ENCODE measurements at places on chromosomes 1 and 21.

GRCh38 chr1:178093951-178094738 lies at the start of gene RASAL2:
Gene RASAL2 (plus strand): TSS chr1:178094104. CDS start chr1:178094493, 389 bp downstream.
- no peak for DNase-seq

GRCh38 chr1:237247442-237247841 lies 205.5 kb downstream of the RYR2 start:
- DNase-seq: no peak

- no peak for DNase-seq
Measured at GRCh38 chr1:229689904-229690303, 63.9 kb downstream of the URB2 start.

- DNase-seq: no peak
Measured at GRCh38 chr1:36172983-36173382, 17.0 kb downstream of the MAP7D1 start.

- no peak for DNase-seq
Measured at GRCh38 chr1:205976708-205977401, 26.3 kb downstream of the RAB7B start.

DNA sequence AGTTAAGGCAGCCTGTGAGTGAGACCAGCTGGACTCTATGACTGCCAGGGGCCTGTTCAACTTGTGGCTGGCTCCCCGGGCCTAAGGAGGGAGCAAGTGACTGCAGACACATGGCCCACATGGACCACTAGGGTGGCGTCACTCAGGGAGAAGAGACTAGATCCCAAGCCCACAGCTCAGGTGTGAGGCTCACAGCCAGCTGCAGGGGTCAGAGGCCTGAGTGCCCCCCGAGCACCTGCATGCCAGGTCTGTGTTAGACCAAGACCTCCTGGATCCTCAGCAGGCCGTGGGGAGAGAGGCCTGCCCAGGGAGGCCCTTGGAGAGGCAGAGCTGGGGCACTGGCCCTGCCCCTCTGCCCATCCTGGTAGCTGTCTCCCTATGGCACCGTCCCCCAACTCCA lies 142.4 kb upstream of the RUNX3 start:
- no peak for DNase-seq

DNA sequence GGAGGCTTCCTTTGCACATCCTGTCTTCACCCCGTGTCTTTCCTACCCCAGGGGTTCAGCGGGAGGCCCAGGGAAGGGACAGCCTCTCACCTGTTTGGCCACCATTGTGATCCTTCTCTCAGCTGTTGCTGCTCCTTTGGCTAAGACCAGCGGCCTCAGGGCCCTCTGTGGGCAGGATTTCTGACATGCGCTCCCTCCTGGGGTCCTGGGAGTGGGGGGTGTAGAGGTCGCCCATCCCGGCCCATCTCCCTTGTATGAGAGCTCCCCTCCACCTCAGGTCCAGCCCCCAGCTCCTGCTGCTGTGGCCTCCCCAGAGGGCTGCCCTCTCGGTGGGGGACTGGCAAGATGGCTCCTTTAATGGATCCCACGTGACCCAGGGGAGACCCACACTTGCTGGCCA lies 120.5 kb downstream of the PRDM2 start:
- DNase-seq: no peak

DNA sequence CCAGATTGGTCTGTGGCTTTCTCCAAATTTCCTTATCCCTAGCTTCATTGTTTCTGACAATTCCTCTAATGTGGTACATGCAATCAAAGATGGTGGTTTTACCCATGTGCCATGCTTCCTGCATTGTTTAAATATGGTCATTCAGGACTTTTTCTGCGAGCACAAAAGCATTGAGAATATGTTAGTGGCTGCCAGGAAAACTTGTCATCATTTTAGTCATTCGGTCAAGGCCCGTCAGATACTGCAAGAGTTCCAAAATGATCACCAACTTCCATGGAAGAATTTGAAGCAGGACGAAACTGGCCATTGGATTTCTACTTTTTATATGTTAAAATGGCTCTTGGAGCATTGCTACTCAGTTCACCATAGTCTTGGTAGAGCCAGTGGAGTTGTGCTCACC lies 3.7 kb downstream of the ZBED6 start:
- no peak for DNase-seq

DNA sequence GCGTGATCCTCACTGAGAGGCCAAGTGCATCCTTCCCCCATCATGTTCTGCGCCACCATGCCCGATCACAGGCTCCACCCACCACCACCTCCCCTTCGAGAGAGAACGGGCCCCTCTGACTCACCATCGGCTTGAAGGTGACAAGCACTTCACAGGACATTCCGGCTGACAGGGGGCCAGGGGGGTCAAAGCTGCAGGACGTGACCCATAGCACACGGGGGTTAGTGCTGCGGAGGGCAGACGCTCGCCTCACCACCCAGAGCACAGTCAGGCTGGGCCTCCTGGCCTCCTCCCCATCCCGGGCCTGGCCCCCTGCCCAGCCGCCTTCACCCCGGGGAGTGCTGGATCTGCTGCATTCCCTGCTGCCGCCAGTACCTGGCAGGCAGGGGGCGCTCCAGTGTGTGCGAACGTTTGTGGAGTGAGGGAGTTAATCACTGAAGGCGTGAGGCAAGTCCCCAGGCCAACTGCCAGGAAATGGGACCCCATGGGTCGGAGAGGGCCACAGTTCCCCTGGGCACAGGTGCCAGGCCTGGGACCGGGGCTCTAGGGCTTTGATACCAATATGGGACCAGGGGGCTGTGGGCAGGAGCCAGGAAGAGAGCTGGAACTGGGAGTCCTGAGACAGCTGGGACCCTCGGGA lies 40.9 kb upstream of the TMEM52 start:
- peak; percentile 77 for DNase-seq

DNA sequence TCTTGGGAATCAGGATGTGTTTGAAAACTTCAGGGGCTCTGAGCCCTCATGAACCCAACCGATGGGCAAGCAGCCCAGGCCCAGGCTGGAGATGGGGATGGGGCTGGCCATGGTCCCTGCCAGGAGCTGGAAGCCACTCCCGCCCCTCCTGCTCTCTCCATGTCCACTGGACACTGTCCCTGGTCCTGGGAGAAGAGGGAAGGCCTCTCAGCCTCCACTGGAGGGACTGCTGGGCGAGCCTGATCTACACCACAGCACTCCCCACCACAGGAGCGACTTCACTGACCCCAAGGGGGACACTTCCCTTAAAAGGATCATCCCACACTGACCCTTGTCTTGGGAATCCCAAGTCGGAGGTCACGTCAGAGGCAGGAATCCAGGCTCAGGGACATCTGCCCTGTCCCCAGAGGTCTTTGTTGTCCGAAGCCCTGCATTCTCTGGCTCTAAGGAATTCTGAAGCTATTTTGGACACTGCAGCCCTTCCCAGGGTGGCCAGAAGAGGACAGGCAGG lies 16.9 kb upstream of the COL18A1 start:
- DNase-seq: no peak

DNA sequence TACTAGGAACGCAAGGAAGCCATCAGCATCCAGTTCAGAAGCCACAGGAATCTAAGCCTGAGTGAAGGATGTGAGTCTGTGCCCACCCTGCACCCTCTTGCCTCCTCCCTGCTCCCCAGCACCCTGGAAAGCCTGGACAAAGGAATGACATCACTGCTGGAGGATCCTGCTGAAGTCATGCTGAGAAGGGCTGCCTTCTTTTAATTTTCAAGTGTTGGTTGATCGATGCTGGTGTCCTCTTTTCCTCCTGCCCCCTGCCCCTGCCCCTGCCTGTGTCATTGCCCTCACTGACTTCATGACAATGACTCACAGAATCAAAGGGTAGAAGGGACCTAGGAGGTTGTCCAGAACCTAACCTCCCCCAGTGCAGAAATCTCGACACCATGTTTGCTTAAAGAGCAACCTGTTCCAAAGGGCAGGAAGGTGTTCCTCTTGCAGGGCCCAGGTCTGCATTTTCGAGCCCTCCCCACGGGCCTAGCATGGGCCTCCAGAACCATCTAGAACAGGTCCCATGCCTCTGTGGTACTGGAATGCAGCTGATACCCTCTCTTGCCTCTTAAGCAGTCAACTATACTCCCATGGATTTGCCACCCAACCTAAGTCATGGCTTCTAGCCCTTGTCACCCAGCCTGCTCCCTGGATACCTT lies 9.6 kb downstream of the DHRS3 start:
- no peak for DNase-seq

GRCh38 chr1:16451841-16452528 lies 11.5 kb downstream of the NECAP2 start:
- no peak for DNase-seq

GRCh38 chr1:98385652-98386051 lies 275.9 kb upstream of the SNX7 start:
- no peak for DNase-seq

DNA sequence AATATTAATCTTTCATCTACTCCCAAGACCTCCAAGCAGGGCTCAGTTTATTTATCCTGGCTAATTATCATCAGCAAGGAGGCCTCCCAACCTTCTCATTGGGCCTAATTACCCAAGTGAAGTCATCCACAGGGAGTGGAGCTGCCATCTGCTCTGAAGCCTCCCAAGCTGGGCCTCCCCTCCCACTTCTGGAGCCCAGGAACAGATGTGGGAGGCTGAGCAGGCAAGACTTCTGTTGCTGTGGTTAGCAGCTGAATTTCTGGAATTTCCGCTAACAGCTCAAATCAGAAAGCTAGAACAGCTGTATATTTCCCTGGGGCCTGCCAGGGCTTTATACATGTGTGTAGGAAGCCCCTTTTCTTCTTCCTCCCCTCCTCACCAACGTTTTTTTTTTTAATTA lies 127.5 kb downstream of the UCK2 start:
- DNase-seq: no peak

- DNase-seq: no peak
Measured at GRCh38 chr1:183039330-183039729, 16.1 kb downstream of the LAMC1 start.

- DNase-seq: no peak
Measured at GRCh38 chr1:82162486-82163420, 362.0 kb downstream of the ADGRL2 start.

GRCh38 chr1:3410142-3410925 lies 44.1 kb upstream of the ARHGEF16 start:
- DNase-seq: no peak

GRCh38 chr1:244346972-244347618 lies 104.6 kb downstream of the ADSS2 start:
- no peak for DNase-seq

GRCh38 chr1:18803151-18803791 lies 56.2 kb downstream of the TAS1R2 start:
- no peak for DNase-seq

- no peak for DNase-seq
Measured at GRCh38 chr1:201096977-201097856, 15.0 kb downstream of the CACNA1S start.

DNA sequence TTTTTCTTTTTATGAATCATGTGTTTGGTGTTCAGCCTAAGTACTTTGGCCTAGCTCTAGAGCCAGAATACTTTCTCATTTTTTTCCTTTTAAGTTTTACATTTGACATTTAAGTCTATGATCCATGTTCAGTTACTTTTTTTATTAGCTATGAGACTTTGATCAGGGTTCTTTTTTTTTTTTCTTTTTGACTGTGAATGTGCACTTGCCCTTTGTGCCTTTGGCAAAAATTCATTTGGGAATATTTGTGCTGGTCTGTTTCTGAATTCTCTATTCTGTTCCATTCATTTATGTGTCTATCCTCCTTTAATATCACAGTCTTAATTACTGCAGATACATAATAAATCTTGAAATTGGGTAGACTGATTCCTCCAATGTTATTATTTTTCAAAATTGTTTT lies 93.8 kb downstream of the MAP3K21 start:
- no peak for DNase-seq

DNA sequence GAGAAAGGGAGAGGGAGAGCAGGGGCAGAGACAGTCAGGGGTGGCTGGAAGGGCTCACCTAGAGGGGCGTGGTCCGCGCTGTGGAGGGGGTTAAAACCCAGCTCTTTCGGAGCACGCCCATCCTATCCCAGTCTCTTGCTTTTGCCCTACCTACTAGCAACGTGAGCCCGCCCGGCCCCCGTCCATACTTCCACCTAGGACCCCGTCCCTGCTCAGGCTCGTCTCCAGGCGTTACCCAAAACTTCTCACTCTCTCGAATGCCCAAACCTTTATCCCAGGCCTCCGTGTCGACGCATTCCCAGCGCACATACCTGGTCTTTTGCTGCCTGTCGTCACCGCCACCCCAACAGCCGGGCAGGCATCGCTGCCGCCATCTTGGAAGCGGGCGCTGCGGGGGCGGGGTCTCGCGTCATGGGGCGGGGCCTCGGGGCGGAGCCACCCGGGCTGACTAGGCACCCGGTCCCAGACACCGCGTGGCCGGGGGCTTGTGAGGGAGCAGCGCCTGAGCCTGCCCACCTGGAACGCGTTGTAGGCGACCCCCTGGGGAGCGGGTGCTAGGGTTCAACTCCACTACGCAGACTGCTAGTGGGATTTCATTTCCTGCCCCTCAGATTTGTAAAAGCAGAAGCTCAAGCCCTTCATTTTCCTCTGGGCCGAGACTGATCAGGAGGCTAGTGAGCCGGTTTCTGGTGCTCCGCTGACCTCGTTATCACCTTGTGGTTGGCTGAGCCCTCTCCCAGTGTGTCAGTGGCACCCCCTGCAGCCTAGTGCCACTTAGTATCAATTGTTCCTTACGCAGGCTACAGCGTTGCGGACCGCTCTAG lies at the start of gene B4GALT3:
Gene B4GALT3 (minus strand): TSS at position 396 of the 824 bp plus-strand sequence. CDS start 1,447 bp downstream, outside the sequence.
- peak; percentile 93 for DNase-seq

DNA sequence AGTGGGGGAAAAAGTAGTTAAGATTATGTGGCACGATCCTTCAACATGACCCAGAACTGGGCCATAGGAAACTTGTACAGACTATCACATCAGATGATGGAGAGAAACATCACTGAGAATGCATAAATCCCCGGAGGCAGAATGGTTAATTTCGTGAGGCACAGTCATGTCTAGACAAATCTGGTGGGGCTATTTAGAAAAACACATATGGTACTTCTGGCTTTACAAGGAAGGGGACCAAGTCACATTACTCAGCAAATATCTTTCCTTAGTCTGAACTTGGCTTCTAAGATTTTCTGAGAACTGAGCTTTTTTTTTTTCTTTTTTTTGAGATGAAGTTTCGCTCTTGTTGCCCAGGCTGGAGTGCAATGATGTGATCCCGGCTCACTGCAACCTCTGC lies 9.2 kb upstream of the UQCRHL start:
- DNase-seq: no peak

DNA sequence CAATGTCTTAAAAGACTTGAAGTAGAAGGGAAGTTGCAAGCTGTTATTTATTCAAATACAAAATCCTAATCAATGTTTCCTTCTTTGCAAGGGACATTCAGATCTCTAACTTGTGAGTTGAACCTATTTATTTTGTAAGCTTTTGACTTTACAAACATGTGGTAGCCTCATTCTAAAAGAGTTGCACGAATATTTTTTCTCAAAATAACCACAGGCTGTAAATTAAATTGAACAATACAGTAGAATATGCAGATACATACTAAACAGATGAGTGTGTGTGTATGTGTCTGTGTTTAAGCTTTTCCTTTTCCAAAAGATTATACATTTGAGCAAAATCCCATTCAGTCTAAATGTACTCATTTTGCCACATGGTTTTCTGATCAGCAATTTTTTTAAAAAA lies 4.8 kb upstream of the DYNLT5 start:
- no peak for DNase-seq
